SK-MEL-5 (cell line): ENCODE measurements at places on chromosomes 6 and 20.

GRCh38 chr6:33305052-33305451 is 6.3 kb upstream of the RGL2 start:
- DNase-seq: no peak

- no peak for DNase-seq
Measured at GRCh38 chr20:21289651-21290050, 13.5 kb upstream of the XRN2 start.

DNA sequence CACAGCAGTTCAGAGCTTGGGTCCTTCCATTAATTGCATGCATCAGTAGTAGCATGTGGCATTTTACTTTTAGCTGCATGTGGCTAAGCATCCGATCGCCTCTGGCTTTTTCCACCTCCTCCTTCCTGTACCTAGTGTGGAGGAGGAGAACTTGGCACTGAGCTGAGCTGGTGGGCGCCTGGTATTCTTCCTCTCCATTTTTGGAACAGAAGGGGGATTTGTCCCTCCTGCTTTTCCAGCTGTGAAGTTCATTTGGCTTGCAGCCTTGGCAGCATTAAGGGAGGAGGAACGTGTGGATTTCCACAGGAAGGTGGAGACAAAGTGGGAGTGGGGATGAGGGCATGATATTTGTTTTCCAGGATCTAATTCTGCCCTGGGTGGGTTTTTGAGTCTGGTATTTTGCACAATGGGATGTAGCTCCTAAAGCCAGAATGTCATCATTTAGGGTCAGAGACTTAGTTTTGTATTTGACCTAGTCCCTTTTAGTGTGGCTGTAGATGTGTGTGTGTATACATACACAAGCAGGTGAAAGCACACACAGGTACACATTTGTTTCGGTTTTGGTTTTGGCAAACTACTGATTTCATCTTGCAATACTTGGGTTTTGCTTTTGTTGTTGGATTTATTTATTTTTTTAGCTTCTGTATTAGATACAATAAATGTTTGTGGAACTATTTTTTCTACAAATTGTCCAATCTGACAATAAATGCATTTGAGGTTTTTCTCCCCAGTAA is 90.0 kb downstream of the SASH1 start:
- peak; percentile 40 for DNase-seq

DNA sequence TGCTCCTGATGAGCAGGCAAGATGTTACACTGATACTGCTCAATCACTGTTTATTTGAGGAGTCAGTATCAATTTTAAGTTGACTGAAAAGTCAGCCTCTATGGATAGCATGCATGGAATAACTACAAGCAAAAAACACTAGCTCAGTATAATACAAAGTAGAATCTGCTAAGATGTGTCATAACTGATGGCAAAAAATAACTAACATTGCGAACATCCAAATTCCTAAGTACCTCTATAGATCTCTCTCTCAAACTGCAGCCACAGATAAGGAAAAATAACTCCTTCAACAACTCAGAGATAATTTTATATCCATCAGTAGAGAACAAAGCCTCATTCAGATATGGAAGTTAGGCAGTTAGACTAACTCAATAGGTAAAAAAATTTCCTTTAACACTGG is 16.3 kb downstream of the HDAC2 start:
- DNase-seq: no peak

DNA sequence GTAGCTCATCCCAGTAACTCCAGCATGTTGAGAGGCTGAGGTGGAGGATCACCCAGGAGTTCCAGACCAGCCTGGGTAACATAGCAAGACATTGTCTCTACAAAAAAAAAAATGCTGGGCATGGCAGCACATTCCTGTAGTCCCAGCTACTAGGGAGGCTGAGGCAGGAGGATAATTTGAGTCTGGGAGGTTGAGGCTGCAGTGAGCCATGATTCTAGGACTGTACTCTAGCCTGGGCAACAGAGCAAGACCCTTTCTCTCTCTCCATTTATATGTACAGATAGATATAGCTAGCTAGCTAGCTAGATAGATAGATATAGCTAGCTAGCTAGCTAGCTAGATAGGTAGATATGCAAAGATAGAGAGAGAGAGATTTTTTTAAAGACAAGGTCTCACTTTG is 20.4 kb downstream of the ILRUN start:
- no peak for DNase-seq

DNA sequence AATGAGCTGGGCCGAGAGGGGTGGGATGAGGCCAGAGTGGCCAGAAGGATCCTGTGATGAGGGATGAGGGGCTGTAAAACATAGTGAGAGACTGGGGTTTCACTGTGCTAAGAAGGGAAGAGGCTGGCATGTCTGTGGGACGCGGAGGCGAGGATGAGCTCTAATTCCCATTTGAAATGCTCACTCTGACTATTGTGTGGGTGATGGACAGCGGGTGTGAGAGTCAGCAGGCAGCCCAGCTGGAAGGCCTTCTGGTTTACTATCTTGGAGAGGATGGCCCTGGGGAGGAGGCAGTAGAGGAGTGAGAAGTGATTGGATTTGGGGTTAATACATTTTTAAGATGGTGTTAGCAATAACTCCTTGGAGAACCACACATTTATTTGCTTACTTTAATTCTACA is 9.5 kb upstream of the MICA start:
- DNase-seq: no peak

- DNase-seq: no peak
Measured at GRCh38 chr20:31774408-31774807, 35.3 kb downstream of the TPX2 start.

- no peak for DNase-seq
Measured at GRCh38 chr6:90472716-90473115, 114.2 kb downstream of the MAP3K7 start.

DNA sequence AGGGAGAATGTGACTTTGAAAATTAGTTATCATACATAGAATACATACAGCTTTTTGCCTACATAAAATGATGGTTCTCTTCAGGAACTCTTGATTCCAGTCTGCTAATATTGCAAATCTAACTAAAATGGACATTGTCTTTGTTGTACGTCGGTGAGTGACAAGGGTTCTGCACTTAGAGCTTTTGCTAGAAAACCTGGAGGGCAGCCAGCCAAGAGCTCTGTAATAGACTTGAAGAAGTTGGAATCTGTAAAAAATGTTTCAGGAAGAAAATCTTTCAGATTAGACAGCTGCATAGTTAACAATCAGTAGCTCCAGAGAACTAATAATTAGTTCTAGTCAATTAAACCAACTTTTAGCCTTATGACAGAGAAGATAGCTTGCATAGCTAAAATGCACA is 138.3 kb downstream of the FLRT3 start:
- DNase-seq: no peak

- peak; percentile 37 for DNase-seq
Measured at GRCh38 chr6:132400883-132401617, at the start of gene MOXD1. TSS of gene MOXD1 (minus strand) at chr6:132401475. CDS start at chr6:132401426, 49 bp downstream.

DNA sequence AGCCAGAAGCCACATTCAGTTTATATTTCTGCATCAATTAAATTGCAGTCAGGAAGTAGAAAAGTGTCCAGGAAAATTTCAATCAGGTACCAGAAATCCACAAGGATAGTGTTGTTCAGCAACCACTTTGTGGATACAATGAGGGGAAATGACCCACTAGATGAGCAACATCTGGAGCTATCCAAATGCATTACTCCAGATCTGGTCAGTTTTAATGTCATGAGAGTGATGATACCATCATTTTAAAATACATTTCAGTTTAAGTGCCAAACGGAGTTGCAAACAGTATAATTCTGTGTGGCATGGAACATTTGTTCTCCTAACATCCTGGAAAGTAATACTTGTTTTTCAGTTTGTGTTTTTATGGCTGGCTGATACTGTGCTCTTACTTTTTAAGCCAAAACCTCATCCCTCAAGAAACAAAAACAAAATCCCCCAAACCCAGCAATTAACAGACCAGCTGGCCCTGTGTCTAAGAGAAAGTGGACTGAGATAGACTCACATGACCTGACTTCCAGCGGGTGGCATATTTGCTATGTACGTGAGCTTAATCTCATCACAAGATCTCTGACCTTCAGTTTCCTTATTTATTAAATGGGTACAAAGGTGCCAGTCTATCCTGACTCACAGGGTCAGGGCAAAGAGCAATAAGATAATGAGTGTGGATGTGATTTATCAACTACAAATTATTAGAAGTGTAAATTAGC is 58.8 kb upstream of the CNKSR3 start:
- peak; percentile 68 for DNase-seq

DNA sequence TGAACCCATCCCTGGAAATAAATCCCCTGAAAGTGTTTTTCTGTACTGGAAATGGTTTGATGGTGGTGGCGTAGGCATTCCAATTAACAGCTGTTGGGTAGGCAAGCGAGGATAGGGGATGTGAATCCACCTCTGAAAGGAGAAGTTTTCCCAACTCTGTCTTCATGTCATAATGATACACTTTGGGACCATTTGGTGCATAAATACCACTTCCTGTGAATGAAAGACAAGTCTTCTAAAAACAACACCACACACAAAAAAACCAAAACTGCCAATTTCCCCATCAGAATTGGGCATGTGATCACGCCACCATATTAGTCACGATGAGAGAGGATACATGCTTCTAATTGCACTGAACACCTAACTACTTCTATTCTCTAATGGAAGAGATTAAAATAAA is 6.4 kb downstream of the VNN2 start:
- no peak for DNase-seq

DNA sequence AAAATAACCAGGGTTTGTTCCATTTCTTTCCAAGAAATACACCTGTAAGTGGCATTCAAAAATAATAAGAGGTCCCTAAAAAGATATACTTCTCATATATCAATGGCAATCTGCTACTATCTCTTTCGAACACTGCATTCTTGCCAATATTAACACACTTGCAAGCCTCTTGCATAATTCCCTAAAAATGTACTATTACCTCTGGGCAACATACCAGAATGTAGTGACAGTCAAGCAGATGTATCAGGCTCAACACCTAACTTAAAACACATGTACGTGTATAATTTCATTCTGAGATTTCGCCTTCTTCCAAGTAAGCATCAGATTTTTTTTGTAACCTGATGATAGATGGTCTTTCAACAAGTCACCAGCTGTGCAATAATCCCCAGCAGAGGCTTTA is 3.4 kb downstream of the CBLN4 start:
- DNase-seq: no peak

DNA sequence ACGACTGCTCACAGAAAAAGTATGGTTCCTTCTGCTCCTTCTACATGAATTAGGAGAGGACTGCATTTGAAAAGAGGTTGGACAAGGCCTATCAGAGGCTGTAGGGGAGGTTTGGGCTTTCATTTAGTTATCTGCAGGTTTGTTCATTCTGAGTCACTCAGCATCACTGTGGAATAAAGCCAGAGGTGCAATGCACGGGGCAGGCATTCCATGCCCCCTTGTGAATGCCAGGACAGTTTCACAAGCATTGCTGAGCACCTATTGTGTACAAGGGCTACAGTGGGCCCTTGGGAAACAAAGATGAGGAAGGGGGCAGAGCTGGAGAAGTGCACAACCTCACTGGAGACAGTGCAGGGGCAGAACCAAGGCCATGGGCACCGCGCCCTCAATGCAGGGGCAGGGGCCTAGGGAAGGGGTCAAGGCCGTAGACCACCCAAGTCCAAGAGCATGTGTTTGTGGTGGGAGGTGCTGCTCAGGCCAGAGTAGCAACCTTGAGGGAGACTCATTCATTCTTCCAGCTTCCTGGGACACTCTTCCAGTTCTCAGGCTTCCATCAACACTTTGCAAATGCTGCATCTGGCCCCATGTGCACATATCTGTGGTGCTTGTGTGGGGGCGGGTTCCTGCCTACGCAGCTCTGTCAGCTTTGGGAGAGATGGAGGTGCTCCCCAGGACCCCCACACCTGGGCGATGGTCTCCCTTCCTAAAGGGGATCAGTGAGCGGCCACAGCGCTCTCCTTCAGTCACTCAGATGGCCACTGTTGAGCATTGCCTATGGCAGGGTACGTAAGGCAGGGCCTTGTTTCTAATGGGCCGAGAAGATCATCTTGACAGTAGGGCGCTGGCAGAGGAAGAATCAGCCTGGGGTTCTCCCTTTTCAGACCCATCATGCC is 204.5 kb downstream of the SYNDIG1 start:
- DNase-seq: no peak

GRCh38 chr6:26271668-26272024 is 93.4 kb upstream of the BTN3A2 start:
- no peak for DNase-seq

DNA sequence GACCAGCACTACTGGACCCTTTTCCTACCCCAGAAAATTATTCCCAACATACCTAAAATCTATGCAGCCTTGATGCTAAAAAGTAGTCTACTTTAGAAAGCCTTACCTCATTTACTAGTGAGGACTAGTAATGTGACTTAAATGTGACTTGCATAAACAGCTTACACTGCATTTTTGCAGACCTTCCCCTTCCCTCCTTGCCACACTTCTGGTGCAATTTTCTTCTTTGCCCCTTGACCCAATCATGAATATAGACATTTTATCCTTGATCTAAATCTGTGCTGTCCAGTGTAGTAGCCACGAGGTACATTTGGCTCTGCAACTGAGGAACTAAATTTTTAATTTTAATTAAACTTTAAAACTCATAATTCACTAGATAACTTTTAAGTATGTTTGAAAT is 7.0 kb upstream of the ZKSCAN8 start:
- DNase-seq: peak; percentile 14

DNA sequence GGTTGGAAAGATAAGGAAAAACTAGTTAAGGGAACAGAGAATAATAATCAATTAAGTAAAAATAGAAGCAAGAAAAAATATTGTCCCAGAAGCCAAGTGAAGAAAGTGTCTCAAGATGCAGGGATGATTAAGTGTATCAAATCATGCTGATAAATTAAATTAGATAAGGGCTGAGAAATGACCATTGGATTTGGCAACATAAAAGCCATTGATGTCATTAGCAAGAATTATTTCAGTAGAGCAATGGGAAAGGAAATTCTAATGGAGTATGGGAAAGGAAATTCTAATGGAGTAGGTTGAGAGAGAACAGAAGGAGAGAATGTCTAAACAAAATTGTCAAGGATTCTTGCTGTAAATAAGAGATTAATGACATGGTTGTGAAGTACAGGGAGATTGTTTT is 146.8 kb downstream of the TFAP2B start:
- DNase-seq: no peak

GRCh38 chr6:3350252-3350796 is 91.6 kb downstream of the PSMG4 start:
- DNase-seq: no peak

- no peak for DNase-seq
Measured at GRCh38 chr6:3390698-3391097, 66.2 kb downstream of the SLC22A23 start.

- DNase-seq: no peak
Measured at GRCh38 chr6:4403828-4404227, 268.5 kb upstream of the ECI2 start.

GRCh38 chr6:148200781-148201180 is 141.9 kb upstream of the SASH1 start:
- no peak for DNase-seq

GRCh38 chr20:3123542-3123941 is 36.1 kb downstream of the FASTKD5 start:
- no peak for DNase-seq

DNA sequence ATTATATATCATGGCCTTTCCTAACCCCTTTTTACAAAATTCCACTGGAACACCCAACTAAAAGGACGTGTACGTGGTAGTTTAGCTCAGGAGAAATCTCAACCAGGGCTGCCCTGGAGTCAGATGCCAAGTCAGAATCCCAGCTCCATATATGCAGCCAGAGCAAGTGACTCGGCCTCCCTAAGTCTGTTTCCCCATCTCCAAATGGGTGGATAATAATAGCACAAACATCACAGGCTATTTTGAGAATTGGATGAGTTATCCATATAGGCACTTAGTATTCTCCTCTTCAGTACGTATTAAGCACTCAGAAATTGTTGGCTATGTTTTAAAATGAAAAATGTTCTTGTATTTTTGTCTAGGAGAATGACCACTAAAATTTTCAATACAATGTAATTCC is 481.5 kb downstream of the CD109 start:
- no peak for DNase-seq
